ENCODE measurements at places on chromosomes 1 and 21.

GRCh38 chr1:87151500-87152421 lies 176.9 kb upstream of the LMO4 start:
- DNase-seq = peak; percentile 88

- no peak for DNase-seq
Measured at GRCh38 chr1:2969845-2970291, 51.4 kb upstream of the ACTRT2 start.

- DNase-seq = no peak
Measured at GRCh38 chr1:175174309-175175102, 18.1 kb downstream of the KIAA0040 start.

GRCh38 chr1:202659974-202660373 lies 50.3 kb downstream of the SYT2 start:
- no peak for DNase-seq

- no peak for DNase-seq
Measured at GRCh38 chr1:230737622-230738262, 9.4 kb upstream of the CAPN9 start.

DNA sequence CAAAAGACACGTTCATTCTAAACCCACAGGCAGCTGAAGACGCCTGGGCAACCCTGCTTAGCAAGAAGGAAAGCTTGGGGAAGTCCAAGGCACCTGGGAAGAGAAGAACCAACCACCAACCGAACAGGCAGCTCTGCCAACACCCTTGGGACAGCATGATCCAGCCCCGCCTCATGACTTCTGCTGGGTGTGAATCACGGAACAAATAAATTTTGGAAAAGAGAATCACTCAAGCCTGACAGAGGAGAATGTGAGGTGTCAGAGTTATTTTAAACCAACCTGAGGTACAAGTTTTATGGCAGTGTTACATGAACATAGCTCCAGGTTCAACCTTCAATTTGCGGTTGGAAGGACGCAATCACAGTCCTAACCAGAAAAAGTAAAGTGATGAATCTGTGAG lies 10.0 kb upstream of the PADI4 start:
- no peak for DNase-seq

Data from ecto neural progenitor cell (in vitro differentiated cells).